T-cell (primary cell): ENCODE measurements at places on chromosomes 4 and X.

- DNase-seq, result no peak
Observed at GRCh38 chrX:50407976-50408375, 62.6 kb downstream of the DGKK start.

GRCh38 chr4:157667836-157668235 lies 447.3 kb downstream of the GRIA2 start:
- no peak for DNase-seq

DNA sequence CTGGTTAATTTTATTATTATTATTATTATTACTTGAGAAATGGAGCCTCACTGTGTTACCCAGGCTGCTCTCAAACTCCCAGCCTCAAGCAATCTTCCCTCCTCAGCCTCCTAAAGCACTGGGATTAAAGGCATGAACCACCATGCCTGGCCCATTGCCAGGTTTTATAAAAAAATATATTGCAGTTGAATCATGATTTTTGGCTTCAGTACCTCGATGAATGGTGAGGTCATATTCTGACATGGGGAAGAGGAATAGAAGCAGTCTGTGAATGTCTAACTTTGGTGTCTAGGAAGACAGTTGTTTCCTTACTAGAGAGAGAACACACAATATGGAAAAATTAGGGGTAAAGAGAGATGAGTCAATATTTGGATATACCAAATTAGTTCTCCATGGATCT lies 32.0 kb downstream of the CCSER1 start:
- DNase-seq, result no peak

DNA sequence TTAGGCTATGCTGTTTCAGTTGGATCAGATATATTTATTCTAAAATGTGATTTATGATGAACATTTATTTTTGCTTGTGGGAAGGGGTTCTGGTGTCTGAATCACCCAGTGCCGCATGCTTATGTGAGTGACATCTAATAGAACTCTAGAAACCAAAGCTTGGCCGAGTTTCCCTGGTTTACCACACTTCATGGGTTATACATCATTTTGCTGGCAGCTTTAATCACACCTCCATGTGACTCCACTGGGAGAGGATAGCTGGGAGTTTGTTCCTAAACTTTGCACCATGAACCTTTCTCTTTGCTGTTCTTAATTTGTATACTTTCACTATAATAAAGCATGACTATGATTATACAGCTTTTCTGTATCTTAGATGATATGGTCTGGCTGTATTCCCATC lies 382.9 kb downstream of the INPP4B start:
- DNase-seq, result no peak

- no peak for DNase-seq
Observed at GRCh38 chr4:5770051-5770450, 59.0 kb downstream of the EVC start.

GRCh38 chr4:81808011-81808672 lies 336.4 kb upstream of the RASGEF1B start:
- no peak for DNase-seq

DNA sequence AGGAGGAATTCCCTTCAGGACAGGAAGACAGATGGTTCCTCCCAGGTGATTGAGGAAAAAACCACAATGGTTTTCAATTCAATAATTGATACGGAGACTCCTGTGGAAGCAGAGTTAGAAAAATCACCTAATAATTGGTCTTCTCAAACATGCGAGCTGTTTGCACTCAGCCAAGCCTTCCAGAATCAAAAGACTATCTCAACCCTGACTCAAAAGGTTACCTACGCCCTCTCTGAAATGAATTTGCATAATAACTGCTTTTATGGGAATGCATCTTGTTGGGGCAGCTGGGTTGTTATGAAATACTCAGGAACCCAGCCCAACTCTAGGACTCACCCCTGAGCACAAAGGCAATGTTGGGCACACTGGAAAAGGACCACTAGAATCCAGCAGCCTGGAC lies 66.9 kb upstream of the ARSJ start:
- no peak for DNase-seq
